ENCODE measurements at places on chromosomes 7 and 10.

GRCh38 chr10:118735294-118735693 is 19.5 kb downstream of the CACUL1 start:
- DNase-seq: no peak

DNA sequence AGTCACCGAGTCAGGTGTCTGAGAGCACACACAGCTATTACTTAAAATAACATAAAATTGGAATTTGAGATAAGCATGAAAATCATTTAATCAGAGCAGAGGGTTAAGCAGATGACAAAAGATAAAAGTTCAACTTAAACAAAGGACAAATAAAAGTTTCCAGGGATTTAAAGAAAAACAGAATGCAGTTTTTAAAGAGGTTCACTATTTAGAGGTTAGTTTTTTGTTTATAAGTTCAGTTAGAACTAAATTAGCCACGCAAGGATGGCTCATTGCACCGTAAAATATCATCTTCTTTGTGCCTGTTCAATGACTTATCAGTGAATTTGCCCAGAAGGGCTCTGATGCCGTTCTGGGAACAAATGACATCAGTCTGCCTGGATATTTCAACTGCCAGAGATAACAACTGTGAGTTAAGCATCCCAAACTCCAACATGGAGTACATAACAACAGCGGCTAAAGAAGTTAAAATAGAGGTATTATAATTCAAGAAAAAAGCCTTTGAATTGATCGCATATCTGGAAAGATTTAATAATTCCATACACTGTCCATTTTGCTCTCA is 107.8 kb downstream of the ANK3 start:
- DNase-seq: no peak

GRCh38 chr7:135386181-135386580 is 123.7 kb downstream of the CNOT4 start:
- no peak for DNase-seq

DNA sequence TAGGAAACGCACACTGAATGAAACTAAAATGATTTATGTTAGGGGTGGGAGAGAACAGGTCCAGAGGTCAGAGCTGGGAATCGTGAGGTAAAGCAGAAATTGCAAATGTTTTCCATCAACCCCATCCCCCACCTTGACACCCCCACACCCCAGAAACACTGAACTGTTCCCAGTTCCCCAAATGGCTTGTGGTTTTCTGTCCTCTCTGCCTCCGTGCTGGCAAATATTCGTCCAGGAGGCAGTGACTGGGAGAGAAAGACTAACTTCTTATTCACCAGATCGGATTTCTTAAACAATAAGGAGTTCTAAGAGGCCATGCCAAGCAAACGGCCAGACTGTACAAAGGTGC is 730 bp upstream of the RASSF4 start:
- DNase-seq: no peak

DNA sequence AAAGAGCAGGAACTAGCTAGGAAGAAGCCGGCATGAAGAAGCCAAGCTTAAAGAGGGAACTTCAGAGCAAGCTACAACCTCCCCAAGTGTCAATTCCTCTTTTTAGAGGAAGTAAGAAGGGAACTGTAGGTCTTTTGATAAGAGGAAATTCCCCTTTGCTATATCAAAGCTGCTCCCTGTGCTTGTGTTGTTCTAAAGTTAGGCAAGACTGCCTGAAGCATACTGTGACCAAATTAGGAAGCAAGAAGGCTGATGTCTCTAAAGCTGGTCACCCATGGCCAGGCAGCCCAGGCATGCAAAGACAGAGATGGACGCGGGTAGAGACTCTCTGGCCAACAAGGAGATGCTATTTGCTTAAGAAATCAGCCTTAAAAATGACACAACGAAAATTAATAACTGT is 87.9 kb downstream of the RNF216 start:
- DNase-seq: peak; percentile 59

- DNase-seq: no peak
Measured at GRCh38 chr10:94223702-94224370, 138.9 kb downstream of the NOC3L start.

DNA sequence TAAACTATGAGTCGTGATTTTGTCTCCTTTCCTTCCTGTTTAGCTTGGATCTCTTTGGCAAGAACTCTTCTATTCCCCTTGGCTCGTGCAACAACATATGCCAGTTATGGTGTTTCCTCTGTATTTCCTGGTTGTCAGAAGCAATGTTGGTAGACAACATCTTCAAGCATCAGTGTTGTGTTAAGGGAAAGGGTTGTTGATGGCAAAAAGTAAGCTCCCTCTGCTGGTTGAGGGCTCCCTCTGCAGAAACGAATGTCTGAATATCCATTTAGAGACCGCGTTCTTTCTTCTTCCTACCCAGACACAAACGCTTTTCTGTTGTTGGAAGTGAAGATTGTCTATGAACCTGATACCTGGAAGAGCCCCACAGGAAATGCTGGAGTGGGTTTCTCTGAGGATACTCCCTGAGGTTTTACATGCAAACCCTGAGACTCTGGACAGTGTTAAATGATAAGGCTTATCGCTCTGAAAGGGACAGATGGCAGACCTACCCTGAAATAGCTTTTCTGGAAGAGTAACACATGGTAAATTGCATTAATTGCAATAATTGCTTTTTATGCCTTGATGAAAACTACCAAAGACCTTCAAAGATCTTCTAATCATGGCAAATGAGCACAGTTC is 23.5 kb upstream of the C1QL3 start:
- peak; percentile 9 for DNase-seq

DNA sequence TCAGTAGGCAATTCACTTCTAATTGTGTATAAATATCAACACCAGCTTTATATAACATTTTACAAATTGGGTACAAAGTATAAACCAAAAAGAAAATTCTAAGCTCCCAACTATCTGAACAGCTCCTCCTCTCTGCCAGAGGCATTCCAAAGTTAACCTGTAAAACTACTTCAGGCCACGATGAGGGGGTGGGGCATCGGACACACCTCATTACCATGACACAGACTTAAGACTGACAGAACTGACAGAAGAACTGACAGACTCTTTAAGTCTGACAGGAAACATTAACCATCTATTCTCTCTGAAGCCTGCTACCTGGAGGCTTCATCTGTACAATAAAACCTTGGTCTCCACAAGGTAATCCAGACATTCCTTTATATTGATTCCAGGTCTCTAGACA is 12.3 kb downstream of the ESYT2 start:
- no peak for DNase-seq

DNA sequence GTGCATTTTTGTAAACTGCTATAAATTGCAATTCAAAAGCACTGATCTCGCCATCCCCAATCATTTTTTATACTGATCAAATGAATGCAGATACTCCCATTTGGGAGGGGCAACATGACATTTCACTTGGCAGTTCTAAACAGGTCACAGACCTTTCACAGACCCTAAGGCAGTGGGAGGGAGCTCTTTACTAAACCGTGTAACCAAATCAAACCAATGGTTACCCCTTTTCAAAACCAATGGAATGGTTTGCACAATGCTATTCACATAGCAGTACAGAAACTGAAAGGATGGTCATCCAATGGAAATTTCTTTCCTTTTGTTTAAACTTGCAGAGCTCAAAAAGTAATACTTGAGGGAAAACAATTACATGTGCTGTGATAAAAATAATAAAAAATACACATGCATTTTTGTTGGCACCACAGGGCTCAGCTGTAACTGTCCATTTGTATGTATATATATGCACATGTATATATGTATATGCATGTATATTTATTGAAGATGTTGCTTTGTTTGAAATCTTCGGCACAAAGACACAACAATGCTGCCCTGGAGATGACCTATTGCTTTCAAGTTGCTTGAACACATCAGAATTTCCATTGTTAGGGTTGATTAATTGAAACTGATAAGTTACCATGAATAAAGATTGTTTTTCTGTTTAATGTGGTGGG is 14.0 kb downstream of the PTF1A start:
- DNase-seq: no peak

- no peak for DNase-seq
Measured at GRCh38 chr7:150402671-150403321, 23.7 kb downstream of the ZNF775 start.

DNA sequence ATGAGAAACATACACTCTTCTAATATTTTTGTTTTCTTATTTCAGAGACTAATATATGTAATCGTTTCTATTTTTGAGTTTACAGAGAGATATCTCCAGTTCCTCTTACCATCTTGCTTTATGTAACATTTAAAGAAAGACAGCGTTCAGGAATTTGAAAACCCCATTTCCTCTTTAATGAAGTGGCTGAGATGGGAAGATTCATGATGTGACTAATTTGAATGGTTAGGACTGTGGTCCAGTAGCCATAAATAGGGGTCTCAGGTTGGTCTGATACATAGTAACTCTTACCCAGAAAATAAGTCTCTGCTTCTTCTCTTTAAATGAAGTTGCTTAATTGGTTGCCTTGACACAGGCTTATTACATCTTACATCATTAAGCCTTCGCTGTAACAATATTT is 6.9 kb downstream of the KMT2E start:
- DNase-seq: no peak

- DNase-seq: no peak
Measured at GRCh38 chr10:114017271-114017670, 26.4 kb upstream of the ADRB1 start.

DNA sequence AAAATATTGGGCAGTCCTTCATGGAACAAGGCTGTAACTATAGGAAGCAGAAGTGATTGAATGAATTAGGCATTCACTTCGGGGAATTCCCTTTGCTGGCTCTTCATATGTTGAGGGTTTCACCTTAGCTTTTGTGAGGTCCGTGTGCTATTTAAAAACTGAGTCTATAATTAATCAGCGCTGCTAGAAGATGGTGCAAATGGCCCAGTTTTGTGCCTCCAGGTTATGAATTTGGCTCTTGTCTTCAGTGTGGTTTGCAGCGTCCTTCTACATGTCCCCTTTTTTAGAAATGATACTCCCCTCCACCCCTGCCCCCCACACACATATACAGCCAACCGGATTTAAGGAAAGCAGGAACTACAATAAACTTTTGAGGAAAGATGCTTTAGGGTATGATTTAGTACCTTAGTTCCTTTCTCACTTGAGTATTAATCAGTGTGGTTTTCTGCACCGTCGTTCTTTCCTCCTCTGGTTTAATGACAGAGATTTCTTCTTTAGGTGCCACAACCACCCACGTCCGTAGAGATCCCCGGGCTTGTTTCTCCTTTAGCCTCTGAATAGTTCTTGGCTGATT is 110.6 kb upstream of the SAMD8 start:
- no peak for DNase-seq

DNA sequence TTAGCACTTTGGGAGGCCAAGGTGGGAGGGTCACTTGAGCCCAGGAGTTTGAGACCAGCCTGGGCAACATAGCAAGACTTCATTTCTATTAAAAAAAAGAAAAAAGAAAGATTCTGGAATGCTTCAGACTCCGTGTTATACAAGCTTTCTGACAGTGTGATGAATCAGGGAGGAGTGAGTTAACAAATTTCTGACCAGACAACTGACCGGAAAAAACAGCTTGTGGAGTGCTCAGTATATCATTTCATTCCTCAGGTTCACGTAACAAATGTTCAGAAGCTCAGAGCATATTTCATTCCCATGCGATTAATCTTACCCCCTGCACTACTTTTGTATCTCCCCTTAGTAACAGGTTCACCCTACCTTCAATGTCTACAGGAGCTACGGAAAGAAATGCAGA is 28.6 kb upstream of the TNPO3 start:
- DNase-seq: no peak

DNA sequence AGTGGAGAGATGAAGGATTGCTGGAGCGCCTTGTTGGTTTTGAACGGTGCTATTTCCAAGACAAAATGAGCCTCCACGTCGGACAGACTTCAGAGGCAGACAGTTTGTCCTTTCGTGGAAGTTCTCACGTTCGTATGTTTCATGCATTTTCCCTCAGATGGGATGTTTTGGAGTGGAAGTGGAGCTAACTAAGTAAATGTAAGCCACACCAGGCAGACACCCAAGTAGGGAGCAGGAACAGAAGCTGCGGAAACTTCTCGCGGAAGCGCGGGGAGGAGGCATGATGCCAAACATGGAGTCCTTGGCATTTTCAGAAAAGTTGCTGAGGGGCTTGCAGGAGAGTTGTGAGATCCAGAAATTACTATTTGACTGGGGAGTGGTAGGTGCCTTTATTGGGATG is 145.6 kb upstream of the PRR15 start:
- DNase-seq: no peak

- no peak for DNase-seq
Measured at GRCh38 chr10:80894797-80895467, 357.2 kb downstream of the SH2D4B start.

GRCh38 chr10:132911786-132912097 is 30.6 kb downstream of the CFAP46 start:
- DNase-seq: no peak

GRCh38 chr10:60282771-60283353 is 106.8 kb downstream of the ANK3 start:
- peak; percentile 50 for DNase-seq

DNA sequence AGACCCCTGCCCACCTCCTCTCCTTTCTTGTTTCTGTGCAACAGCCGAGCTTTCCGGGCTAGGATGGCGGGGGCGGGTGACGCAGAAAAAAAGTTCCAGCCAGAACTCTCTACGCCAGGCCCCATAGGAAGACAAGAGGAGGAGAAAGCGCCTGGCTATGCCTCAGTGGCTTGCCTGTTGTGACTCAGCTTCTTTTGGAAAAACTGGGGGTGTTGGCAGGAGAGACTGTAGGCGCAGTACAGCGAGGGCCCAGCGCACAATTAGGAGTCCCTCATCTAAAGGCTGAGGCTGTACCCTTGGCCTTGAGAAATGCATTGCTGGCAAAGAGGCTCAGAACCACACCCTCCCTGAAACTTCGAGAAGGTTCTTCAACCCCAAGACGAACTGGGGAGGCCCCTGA is 28.0 kb upstream of the KPNA7 start:
- DNase-seq: no peak

GRCh38 chr7:4247106-4247876 is 434.8 kb upstream of the FOXK1 start:
- no peak for DNase-seq

GRCh38 chr10:51860257-51860656 is 160.9 kb upstream of the CSTF2T start:
- DNase-seq: peak; percentile 47

DNA sequence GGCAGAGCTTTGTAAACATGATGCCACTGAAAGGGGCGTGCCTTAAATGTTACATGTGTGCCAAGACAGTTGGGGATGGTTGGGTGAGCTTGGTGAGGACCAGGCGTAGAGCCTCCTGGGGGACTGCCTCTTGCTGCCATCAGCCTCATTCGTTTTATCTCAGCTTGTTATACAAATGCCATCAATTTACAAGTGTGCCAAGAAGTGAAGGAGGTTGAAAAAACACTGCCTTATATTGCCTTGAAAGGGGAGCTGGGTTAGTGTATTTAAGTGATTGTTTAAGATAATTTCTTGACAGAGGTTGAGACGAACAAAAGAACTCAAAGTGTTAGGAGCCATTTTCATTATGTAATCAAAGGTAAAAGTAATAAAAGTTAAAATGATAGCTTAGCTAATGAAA is 354.7 kb downstream of the PHTF2 start:
- DNase-seq: no peak

DNA sequence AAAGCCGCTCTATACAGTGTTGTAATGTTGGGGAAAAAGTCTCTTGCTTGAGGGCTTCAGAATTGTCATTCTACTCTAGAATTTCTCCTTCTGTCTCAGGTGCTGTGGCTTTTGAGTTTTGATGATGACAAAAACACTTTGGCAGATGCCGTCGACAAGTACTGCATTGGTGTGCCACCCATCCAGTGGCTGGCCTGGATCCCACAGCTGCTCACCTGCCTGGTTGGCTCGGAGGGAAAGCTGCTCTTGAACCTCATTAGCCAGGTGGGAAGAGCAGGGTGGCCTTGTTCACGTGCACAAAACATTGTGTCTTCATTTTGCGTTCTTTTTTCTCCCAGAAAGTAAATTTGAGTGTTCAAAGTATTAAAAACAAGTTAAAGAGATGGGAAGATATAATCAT is 112.0 kb downstream of the TRRAP start:
- DNase-seq: no peak

- no peak for DNase-seq
Measured at GRCh38 chr10:22386503-22386902, 41.2 kb downstream of the SPAG6 start.
